Fibroblast of pulmonary artery (primary cell): ENCODE measurements at places on chromosomes 11 and 22.
A peak's percentile ranks its signal among the peaks of the same experiment; 100 is the strongest.

GRCh38 chr11:7905961-7906429 is 25.1 kb downstream of the OR10A6 start:
- DNase-seq: no peak

DNA sequence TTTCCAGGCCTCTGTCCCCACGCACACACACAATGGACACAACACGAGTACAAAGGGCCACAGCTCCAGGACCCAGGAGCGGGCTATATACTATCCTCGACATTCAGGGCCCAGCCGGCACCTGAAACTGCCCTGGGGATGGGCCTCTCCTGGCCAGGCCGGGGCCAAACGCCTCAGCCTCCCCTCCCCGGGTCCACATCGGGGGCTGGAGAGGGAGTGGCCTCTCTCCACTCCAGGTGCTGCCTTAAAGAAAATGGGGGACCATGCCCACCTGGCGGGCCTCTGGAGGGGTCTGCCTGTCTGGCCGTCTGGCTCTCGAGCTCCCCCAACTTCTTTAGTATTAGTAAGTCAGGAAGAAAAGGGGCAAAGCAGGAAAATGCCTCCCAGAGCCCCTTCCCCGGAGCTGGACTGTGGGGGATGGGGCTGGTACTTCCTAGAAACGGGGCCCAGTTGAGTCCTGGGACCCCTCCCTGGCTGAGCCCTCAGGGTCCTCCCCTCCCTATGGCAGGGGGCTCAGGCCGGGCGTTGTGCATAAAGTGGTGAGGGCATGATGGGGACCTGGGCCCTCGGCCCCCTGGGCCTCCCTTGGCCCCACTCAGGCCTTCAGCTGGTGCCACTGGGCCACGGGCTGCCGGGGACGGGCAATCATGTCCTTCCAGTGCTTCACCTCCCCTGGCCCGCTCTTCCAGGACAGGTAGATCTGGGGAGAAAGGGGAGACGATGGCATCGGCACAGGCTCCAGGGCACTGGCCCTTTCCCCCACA is 9.7 kb downstream of the LRRC10B start:
- DNase-seq: no peak

DNA sequence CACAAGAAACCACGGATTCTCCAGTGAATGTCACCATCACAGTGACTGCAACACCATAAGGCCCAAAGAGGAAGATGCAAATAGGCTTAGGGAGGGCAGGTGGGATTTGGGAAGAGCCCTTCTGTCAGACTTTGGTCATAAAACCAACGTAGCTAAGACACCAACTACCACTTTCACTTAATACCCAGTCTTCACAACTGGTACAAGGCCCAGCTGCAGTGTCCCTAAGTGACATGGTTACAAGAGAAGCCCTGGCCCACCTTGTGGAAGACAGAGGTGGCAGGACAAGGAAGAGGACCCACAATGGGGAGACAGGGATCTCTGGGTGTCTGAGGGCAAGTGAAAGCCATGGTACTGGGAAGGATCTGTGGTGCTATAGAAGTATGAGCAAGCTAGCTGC is 10.0 kb downstream of the VSIG10L2 start:
- DNase-seq: no peak

DNA sequence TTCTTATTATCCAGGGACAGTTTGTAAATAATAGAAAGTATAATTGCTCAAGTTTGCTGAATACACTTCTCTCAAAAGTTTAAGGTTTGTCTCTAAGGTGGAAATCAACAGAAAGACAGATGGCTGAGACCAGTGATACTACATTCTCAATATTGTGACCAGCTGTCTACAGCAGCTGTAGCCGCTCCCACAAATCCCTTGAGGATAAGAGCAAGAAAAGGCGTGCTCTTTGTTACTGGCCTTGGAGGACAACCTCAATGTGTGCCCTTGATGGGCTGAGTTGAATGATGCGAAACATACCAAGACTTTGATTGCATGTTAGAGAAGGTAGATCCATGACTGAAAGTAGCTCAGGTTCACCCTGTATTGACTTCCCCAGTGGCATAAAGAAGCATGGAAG is 6.1 kb downstream of the OR6M1 start:
- DNase-seq: peak; percentile 5

DNA sequence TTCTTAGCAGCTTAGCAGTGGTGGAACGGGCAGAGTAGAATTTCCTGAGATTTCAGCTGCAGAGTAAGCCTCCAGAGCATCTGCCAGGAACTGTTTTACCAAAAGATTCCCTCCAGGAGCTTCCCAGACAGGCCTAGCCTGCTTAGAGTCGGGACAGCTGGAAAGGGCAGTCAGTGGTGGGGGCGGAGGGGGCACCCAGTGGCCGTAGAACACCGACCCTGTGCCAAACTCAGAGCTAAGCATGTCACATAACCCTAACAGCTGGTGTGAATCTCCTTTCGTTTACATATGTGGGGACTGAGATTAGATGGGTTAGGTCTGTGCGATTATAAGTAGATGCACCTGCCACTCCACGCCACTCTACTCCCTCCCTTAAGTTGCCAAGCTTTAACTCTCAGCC is 80.0 kb upstream of the CRTAM start:
- DNase-seq: no peak

DNA sequence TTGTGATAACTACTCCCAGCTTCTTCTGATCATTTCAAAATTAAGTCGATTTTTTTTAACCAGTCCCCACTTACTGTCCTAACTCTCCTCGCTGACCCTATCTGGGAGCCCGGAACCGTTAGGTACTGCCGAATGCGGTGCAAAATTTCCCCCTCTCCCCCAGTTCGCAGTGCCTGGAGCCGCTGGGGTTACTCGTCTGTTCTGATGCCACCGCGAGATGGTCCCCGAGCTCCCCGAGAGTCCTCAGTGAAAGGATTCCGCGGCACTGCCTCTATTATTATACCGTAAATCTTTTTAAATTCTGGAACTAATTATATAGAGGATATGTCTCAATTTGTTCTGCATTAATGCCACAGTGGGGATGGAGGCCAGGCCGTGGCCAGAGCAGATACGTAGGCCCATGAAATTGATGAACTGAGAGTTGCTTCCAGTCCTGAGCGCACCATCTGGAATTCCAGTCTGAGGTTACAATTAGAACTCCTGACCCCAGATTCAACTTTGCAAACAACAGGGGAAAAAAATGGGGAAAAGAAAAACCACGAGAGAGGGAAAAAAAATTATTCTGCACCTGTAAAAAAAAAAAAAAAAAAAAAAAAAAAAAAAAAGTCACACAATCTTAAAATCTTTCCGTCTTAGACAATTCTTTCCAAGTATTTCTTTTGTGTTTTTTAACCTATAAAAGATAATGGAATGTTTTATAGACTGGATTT is 4.3 kb upstream of the WT1 start:
- no peak for DNase-seq

GRCh38 chr22:42654436-42655073 is 5.4 kb upstream of the CYB5R3 start:
- no peak for DNase-seq

DNA sequence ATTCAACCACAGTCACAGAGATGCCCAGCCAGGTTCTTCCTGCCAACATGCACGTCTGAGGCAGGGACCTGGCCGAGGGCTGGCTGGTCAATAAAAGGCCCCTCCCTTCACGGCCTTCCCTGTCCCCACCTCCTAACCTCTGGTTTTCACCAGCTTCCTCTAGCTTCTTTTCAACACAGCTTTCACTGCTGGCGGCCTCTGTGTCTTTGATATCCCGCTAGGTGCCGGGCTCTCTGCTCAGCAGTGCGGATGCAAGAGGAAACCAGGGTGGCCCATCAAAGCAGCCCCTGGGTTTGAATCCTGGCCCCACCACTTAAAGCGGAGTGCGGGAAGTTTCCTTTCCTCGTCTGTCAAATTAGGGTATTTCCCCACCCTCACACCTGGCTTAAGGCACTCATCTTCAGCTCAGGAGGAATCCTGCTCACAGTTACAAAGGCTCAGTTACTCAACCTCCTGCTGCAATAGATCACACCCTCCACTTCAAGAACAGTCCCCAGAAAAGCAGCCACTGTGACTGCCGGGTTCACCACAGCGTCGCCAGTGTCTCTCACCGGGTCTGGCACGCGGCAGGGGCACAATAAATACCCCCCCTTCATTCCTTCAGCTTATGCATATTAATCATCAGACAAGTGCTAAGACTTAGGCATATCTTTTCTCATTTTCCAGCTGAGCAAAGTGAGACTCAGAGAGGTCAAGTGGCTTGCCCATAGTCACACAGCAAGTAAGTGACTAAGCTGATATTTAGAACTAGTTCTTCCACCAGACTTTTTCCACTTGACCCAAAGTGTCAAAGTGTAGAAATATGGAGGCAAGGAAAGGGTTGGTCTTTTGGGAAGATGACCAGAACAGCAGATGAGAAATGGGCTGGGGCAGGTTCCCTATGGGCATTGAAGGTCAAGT is 45.7 kb downstream of the TXN2 start:
- no peak for DNase-seq

GRCh38 chr22:44496844-44497217 is 1.2 kb downstream of the RTL6 start:
- DNase-seq: no peak

DNA sequence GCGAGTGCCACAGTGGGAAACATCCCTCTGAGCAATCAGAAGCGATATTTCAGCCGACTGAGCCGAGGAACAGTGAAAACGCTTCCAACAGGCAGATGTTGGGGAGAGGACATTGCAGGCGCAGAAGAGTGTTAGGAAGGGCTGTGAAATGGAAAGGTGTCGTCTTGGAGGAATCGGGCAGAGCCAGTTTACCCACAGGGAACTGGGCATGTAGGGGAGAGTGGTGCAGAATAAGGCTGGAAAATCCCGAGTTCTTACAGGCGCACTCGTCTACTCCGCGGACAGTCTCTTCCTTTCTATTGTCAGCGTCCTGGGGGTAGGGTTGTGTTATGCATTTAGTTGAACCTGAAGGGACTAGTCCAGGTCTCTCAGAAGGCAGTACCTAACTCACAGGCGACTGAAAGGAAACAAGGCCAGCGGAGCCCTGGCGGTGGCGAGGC is 1.1 kb upstream of the APLP2 start:
- no peak for DNase-seq

DNA sequence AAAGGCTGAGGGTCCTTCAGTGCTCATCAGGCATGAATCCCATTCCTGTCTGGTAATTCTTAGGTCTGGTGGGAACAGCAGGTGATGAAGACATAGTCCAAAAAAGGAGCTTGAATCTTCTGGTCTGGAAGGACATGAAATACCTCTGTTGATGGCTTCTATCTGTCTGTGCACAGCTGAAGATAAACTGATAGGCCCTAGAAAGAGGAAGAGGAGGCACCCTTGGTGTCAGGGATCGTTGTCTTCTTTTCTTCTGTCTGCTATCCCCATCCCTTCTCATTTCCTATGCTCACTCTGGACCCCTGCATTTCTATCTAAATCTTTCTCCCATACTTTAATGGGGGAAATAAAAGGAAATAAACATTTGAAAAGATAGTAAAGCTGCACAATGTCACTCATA is 9.4 kb downstream of the AGBL2 start:
- no peak for DNase-seq

GRCh38 chr11:114253771-114254170 is 42.4 kb upstream of the NNMT start:
- no peak for DNase-seq

DNA sequence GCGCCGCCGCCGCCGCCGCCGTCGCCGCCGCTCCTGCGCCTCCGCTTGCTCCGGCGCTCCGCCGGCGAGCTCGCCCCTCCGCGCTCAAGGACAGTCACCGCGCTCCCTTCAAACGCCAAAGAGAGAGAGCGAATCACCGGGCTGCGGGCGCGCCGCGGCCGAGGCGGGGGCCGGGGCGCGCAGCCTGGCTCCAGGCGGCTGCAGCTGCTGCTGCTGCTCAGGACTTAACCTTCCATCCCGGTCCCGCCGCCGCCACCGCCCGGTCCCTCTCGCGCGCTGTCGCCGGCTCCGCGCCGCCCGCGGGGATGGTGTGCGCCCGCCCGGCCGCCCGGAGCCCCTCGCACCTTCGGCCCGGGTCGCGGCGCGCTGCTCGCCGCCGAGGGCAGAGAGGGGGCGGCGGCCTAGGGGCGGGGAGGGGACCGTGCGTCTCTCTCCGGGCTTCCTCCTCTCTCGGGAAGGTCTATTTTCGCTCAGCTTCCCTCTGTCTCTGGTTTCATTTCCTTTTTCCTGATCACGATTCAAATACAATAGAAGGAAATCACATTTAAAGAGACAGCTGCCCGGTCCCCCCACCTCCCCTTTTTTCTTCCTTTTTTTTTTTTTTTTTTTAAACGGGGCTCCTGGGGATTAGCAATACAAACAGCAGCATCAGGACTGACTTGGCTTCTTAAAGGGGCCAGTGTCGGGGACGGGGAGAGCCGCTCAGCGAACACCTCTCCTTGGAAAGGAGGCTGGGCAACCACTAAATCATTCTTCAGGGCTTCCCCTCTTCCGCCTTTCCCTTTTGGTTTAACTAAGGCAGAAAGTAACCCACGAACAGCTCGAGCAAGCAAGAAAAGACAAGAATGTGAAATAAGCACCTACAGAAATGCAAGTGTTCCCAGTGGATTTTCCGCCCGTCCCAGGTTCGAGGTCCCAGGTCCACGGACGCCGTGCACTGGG is 22.1 kb downstream of the LMO2 start:
- peak; percentile 53 for DNase-seq

DNA sequence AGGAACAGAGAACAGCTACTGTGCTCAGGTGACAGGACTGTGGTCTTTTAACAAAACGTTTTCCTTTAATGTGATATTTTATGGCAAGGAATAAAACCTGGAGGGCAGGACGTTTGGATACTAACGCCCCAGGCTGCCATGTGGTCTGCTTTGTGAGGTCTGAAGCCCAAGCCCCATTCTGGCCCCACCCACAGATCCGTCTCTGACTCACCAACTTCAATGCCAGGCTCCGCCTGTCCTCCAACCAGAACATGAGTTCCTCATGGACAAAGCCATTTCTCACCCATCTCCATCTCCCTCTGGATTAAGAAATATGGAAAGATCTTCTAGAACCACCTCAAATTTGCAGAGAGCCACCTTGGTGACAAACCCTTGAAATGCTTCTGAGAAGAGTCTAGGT is 148.8 kb downstream of the CRYBB2 start:
- peak; percentile 71 for DNase-seq

DNA sequence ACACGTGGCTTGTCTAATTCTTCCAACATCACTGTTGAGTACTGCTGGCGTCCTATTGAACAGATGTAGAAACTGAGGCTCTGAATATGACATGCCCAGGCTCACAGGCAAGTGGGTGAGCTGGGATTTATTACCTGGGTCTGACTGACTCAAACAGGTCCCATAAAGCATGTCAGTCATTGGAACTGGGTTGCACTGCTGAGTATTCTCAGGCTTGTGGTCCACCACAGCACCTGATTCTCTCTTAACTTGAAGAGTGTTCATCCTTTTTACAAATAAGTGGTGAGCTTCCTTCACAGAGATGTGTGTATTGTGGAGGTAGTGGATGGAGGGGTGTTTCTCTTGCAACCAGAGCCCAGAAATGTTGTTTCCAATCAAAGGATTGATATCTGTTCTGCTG is 44.5 kb downstream of the SC5D start:
- DNase-seq: no peak

GRCh38 chr11:66272596-66272995 is 4.2 kb downstream of the RAB1B start:
- no peak for DNase-seq
